Retinal pigment epithelial cell (primary cell): ENCODE measurements at places on chromosomes 7 and 10.

GRCh38 chr7:101218236-101219125 is 516 bp downstream of the ZNHIT1 start:
- DNase-seq, result no peak

- DNase-seq, result no peak
Observed at GRCh38 chr7:55043691-55044370, 25.0 kb downstream of the EGFR start.

DNA sequence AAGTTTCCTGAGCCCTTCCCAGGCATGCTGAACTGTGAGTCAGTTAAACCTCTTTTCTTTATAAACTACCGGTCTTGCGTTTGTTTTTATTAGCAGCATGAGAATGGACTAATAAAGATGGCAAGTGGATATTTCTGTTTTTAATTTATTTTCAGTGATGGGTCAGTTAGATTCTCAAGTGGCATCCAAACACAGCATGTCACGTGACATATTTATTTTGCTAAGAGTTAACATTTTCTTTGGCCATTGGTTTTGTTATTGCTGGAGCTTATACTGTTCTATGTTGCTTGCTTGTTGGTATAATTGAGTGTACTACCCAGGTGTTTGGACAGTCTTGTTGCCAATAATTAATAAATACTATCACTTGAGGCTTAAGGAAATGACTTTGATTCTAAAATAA is 181.7 kb upstream of the MALRD1 start:
- no peak for DNase-seq

- no peak for DNase-seq
Observed at GRCh38 chr7:149720372-149721083, 52.9 kb downstream of the ZNF467 start.
